Omental fat pad (tissue), 4 donors: ENCODE measurements at places on chromosomes 12 and 14. TPM values are rescaled to one million over a fixed set of nuclear protein-coding genes. Genes with fewer than 3 reads are reported as not detected.

- DNase-seq: no peak
Measured at GRCh38 chr12:26833743-26834490, 923 bp upstream of the ITPR2 start.

- DNase-seq: no peak
Measured at GRCh38 chr14:99327458-99328250, 55.7 kb upstream of the BCL11B start.

DNA sequence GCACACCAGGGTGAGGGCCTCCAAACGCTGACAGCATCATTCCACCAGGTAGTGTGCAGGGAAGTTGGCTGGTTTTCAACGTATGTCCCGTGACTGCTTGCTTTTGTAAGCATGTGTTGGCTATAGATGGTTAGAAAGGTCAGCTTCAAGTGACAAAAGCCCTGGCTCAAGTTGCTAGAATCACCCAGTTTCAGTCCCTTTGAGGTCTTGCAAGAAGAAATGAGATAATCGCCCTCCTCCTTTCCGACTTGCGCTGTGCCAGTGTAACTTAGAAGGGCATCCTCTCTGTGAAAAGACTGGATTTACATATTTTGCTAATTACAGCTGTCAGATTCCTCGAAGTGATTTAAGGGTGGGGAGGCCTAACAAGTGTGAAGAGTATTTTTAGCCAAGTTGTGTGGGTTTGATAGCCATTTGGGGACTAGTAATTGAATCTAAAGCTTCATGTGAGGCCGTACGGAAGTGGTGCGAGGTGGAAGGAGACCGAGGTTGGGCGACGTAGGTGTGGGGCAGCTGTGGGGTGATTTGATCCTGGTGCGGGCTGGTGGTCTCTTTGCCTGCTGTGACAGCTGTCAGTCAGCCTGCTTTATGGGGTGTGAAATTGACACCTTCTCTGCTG is 94.7 kb downstream of the CHST11 start:
- DNase-seq: no peak

DNA sequence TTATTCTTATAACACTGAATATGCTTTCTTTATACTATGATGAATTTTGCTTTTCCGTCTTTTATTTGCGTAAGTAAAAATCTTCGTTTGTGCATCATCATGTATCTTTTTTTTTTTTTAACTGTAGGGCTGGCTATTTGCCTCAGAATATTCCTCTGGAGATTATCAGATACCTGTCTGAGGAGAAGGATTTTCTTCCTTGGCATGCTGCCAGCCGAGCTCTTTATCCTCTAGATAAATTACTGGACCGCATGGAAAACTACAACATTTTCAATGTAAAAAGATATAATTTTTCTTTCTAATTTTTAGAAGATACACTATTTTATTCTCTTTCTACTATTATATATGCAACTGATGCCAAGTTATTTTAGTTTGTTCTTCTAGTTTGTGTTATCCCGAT is 346.6 kb downstream of the TRHDE start:
- no peak for DNase-seq

FGF23 gene
- total RNA-seq: not detected

- no peak for DNase-seq
Measured at GRCh38 chr14:50000380-50001150, 107.7 kb downstream of the ARF6 start.

GRCh38 chr12:42238240-42239140 is at the start of gene YAF2:
Gene YAF2, minus strand, starts transcription at chr12:42238248. Its CDS starts 68 bp downstream, at chr12:42238180.
- peak; percentile 69 for DNase-seq

DNA sequence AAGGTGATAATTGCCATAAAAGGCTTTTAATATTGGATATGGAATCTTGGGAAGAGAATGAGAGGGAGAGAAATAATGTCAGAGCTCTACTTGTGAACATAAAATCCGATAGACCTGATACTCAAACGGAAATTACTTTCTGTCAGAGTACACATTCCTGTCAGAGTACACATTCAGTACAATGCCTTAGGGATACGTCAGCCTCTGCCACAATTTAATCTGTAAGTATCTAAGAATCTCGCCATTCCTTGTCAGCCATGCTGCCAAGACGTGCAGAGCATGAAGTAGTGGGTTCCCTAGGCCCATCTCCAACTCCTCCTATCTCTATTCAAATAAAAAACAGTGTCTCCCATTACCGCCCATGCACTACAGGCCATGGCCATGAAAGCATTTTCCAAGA is 242.6 kb downstream of the CEP128 start:
- DNase-seq: no peak

CPNE6 gene
- total RNA-seq: not detected

POTEG gene
- total RNA-seq: not detected

DNA sequence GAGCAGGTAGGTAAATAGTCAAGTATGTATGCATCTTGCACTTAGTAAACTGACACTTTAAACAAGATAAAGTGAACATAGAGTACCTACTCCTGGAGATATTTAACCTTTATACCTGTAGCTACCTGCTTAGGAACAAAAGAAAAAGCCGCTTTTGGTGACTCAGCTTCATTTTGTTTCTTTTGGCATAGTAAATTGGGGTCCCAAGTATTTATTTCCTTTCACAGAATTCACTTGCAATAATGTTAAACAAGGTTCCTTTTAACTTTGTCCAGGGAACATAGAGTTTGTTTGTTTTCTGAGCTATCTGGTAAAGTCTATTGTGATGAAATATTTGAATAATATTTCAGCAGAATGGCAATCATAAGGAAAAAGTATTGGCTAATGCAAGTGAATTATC is 20.0 kb downstream of the SLCO1B3 start:
- no peak for DNase-seq

LHX5 gene
- not detected for total RNA-seq

DNA sequence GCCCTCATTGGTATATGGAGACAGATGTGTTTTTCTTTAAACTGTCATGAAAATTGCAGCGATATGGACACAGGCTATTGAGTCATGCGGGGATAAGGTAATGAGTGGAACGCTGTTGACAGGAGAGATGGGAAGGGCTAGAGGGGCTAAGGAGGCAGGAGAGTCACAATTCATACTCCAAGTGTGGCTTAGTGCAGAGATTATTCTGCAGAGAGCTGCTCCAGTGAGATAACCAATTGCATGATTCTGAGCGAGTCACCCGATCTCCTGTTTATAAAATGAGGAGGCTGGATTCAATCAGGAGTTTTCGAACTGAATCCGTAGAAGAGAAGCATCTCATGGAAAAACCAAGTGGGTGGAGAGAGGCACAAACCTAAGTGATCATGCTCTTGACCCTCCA is 106.4 kb upstream of the PLEKHG7 start:
- DNase-seq: no peak

KCNH5 gene
- 1.1 TPM for total RNA-seq

DNA sequence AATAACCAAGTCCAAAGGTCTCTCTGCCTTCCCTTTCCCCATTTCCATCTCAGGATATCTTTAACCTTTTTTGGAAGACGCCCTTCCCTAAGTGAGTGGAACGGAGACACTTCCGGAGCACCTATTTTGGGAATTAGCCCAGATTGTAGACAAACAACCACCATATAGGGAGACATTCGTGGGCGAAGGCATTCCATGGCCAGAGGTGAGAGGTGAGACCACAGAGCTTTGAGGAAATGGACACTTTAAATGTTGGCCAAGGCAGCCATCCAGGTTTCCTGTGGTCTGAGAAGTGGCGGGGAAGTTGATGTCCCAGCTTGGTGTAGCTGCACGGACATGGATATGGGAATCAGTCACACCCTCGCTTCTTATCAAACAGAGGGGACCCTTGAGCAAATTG is 69.4 kb upstream of the BDKRB2 start:
- no peak for DNase-seq

FGF6 gene
- total RNA-seq: not detected

DTX3 gene
- total RNA-seq: 21.7 TPM

RPS6KL1 gene
- 5.2 TPM for total RNA-seq

- no peak for DNase-seq
Measured at GRCh38 chr14:91573894-91574837, 64.1 kb upstream of the PPP4R3A start.

DNA sequence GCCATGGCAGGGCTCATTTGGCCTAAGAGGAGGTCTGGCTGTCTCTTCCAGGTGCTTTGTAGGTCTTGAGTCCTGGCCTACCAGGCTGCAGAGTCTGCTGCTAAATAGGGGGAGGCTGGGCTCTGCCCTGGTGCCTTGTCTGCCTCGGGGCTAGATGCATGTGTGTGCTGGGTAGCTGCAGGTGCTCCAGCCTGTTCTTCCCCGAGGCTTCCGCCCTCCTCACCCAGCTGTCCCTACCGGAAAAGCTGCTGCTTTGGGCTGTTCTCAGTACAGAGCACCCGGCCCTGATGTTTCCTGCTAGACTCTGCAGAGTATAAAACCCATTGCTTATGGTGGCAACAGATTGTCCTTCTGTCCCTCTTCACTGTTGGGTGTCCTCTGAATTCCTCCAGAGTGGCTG is 37.7 kb downstream of the RAB35 start:
- DNase-seq: no peak

JPH4 gene
- total RNA-seq: 0.79 TPM

DNA sequence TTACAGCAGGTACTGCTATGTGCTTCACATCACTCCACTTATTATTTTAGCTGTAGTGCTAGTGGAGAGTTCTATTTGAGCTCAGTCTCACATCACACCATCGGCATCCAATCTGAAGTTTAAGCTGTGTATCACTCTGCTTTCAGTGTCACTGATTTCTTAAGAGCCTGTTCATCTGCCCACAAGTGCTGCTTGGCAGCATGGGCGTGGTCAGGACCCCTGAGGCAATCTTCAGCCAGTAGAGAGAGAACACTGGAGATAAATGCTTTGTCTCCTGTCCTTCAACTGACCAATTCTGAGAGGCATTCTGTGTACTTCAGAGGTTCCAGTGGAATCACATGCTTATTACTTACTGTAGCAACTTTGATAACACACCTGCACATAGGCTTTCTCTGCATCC is 728.8 kb downstream of the RPS29 start:
- no peak for DNase-seq

- DNase-seq: no peak
Measured at GRCh38 chr12:4824380-4824779, 85.3 kb upstream of the KCNA1 start.

ALG10B gene
- total RNA-seq: 7.3 TPM

- no peak for DNase-seq
Measured at GRCh38 chr14:73763396-73763795, 49.2 kb upstream of the PNMA1 start.

- DNase-seq: no peak
Measured at GRCh38 chr12:22670762-22671161, 45.8 kb downstream of the ETNK1 start.

DNA sequence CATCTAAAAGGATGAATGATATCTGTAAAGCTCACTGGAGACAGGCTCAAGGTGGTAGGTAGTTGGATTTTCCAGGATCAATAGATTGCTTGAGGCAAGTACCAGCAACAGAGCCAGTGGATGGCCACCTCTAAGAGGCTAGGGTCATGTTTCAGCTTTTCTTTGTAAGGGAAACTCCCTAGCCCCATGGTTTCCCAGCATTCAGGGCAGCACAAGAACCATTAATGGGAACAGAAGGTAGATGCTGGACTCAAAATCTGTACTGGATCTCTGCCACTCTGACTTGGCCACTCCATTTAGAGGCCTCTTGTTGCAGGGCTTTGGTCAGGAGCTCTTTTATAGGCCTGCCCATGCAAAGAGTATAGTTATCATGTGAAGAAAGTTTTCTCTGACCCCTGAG is 76.1 kb upstream of the DYRK2 start:
- no peak for DNase-seq

GRCh38 chr14:92489394-92490238 is 24.0 kb upstream of the RIN3 start:
- DNase-seq: no peak

- no peak for DNase-seq
Measured at GRCh38 chr14:90489916-90490719, 93.3 kb downstream of the CALM1 start.

MYH6 gene
- not detected for total RNA-seq
